ENCODE measurements at places on chromosomes 11 and 22.

GRCh38 chr11:8386134-8386864 lies 122.6 kb upstream of the LMO1 start:
- no peak for DNase-seq

DNA sequence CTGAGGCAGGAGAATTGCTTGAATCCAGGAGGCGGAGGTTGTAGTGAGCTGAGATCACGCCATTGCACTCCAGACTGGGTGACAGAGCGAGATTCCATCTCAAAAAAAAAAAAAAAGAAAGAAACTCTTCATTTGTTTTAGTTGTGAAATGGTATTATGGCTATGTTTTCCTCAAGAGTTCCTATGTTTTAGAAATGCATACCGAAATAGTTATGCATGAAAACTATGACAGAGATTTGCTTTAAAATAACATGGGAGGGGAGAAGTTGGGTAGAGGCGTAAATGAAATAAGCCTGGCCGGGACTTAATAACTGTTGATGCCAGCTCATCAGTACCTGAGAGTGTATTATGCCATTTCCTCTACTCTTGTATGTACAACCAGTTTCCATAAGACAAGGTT lies 48.3 kb downstream of the FEZ1 start:
- DNase-seq, result no peak

GRCh38 chr11:94676814-94677213 lies 91.3 kb upstream of the AMOTL1 start:
- no peak for DNase-seq

GRCh38 chr11:11036848-11037732 lies 179.2 kb upstream of the ZBED5 start:
- DNase-seq, result peak; percentile 11

- DNase-seq, result no peak
These were observed 53.1 kb upstream of the GRK2 start for GRCh38 chr11:67213178-67213621.

GRCh38 chr22:27100789-27101188 lies 443.4 kb downstream of the MIAT start:
- no peak for DNase-seq

- DNase-seq, result no peak
These were observed 618.9 kb downstream of the BRD1 start for GRCh38 chr22:49208768-49209252.

- no peak for DNase-seq
These were observed 455.3 kb downstream of the SOX6 start for GRCh38 chr11:15901054-15901453.

DNA sequence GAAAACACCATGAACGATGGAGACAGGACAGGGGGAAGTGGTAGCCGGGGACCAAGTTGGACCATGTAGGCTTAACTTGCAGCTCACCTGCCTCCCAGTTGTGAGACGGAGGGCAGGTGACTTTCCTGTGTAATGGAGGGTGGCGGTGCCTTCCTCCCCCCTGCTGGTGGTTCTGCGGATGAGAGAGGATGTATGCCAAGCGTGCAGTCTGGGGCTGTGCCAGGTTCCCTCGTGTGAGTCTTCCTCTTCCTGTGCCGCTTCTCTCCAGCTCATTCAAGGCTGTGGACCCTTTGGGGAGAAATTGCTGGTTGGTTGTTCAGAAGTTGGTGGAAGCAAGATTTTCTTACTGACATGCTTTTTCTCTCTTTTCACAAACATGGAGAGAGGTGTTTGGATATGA lies 35.1 kb downstream of the MPPED1 start:
- DNase-seq, result no peak

DNA sequence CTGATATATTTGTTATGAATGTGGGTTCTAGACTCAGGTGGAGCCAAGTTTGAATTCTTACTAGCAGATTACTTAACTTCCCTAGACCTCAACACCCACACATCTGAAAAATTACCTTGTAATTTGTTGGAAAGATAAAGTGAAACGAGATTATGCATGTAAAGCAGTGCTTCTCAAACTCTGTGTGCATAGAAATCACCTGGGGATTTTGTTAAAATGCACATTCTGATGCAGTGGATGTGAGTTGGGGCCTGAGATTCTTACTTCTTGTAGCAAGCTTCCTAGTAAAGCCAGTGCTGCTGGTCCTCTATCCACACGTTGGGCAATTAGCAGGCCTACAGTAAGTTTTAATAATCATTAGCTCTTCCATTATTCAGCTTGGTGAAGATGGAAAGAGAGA lies 15.1 kb upstream of the CEP295 start:
- no peak for DNase-seq

DNA sequence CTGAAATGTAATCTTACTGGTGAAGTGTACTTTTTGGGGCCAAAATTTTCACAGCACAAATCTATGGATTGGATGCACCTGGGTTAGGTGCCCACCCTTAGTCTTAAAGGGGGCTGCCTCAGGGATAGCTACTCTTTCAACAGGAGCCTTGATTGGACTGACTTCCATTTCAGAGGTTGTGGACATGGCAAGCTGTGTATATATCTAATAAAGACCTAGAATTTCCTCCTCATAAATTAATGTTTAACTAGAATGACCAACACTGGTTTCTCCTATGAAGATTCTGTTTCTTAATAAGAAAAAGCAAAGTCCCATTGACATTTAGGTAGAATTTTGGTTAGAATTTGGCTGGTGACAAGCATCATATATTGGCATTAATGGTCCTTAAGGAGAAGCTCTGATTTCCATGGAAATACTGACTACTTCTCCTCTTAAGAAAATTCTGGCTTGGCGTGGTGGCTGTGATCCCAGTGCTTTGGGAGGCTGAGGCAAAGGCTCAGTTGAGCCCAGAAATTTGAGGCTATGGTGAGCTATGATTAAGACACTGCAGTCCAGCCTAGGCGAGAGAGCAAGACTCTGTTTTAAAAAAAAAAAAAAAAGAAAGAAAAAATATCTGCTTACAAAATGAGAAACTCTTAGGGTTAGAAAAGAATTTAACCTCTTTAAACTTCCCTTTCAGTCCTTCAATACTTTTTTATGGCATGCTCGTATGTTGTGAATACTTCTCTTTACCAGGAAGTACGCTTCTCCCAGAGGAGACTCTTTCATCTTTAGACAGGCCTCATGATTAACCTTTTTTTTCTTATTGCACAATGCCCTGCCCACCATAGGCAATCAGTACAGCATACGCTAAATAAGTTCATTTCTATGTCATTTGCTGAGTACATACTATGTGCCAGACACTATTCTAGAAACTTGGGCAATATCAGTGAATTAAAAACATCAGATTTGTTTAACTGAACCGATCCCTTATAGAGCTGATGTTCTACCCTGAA lies 77.2 kb downstream of the PRR5L start:
- no peak for DNase-seq

DNA sequence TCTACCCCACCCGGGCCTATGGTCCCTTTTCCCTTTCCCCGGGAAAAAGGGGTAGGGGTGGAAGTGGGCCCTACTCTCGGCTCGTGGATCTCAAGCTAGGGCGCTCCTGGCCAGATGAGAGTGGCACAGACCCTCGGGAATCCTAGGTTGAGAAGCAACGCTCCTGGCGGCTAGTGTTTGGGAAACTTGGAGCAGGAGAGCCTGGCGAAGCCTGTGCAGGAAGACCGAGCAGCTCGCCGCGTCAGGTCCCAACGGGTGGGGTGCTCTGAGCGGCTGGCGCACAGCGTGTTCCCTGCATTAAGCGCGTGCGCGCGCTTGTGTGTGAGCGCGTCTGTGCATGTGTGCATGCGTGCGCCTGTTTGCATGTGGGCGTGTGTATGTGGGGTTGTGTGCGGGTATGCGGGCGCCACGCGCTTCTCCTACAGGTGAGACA lies 7.1 kb upstream of the FLI1 start:
- DNase-seq, result no peak

DNA sequence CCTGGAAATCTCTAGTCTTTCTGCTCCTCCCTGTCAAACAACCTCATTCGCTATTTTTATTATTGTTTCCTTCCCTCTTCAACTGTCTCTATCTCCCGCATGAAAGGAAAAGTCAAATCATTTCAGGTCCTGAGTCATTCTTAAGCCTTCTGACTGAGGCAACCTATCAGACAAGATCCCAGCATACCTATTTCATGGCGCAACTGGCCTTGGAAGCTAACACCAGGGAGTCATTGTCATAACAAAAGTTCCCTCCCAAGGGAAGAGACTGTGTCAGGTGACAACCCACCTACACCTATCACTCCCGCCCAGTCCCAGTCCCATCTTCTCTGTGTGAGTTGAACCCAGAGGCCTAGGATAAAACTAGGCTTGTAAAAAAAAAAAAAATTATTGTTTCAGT lies 10.2 kb upstream of the ARHGAP42 start:
- no peak for DNase-seq

DNA sequence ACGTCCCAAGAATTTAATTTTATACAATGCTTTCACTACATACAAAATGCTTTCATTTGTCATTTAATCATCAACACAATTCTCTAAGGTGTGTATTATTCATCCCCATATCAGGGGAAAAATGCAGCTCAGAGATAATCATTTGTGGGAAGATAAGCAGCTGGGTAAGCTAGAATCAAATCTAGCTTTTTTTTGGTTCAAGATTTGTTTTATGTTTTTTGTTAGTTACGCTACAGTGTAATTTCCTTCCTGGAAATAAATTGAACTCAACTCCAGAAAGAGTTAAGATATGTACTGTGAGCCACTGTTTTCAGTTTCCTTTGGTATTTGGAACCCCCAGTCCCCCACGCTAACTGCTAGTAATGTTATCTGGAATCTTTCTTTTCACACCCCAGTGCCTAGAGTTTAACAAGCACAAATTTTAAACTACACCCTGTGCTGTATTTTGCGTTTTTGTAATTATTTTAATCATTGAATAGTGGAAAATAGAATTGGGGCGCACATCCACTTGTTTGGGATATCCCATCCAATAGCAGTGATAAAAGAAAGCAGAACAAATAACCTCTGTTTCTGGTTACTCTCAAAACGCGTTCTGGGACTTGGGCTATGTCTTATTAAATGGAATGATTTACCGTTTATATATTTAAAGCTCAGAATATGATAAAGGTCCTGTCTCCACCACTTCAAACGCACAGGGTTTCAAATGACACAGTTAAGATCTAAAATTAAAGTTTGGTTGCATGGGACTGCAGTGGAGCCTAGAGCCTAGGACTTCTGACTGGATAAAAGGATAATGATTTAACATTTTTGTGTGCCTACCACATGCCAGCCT lies 2.1 kb upstream of the HSPA8 start:
- no peak for DNase-seq

DNA sequence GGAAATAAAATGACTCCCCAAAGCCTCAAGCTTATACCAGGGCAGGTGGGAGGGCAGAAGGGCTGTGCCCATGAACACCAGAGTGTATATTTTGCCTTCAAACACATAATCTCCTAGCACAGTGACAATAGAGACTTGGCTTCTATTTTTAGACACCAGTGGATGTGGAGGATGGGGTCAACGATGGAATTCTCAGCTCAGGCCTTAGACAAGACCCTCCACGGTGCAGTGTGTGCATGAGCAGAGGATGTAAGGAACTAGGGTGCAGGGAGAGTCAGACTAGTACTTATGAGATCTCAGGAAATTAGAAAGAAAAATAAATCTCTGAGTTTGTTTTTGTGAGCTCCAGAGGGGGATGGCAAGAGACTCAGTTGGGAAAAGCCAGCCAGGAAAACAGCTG lies 113.6 kb upstream of the CADM1 start:
- DNase-seq, result no peak

DNA sequence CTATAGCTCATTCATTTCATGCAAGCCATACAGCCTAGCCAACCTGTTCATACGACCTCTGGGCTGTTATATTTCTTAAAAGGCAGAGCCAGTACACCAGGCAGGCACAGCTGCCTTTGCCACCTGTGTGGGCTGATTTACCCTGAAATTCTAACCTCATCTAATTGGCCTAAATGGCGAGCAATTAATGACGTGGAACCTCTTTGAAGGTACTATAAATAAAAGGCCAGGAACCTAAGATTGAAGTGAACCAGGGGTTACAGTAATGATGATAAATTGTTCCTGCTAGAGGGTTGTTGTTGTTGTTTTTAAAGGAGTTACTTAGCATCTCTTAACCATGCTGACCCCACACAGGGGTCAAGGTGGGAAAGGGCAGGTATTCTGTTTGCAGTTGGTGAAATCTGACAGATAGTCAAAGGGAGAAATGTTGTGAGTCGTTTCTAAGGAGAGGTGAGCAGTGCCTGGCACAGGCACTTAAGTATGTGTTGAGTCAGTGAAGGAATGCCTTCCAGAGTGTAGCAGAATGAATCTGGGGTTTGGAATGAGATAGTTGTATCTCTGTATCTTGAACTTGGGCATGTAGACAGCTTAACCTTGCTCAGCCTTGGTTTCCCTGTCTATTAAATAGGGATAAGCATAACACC lies 213.5 kb upstream of the NAV2 start:
- DNase-seq, result no peak

GRCh38 chr22:22941831-22942510 lies 54.4 kb downstream of the IGLL5 start:
- DNase-seq, result no peak

GRCh38 chr11:133285359-133285758 lies 246.9 kb downstream of the OPCML start:
- no peak for DNase-seq

DNA sequence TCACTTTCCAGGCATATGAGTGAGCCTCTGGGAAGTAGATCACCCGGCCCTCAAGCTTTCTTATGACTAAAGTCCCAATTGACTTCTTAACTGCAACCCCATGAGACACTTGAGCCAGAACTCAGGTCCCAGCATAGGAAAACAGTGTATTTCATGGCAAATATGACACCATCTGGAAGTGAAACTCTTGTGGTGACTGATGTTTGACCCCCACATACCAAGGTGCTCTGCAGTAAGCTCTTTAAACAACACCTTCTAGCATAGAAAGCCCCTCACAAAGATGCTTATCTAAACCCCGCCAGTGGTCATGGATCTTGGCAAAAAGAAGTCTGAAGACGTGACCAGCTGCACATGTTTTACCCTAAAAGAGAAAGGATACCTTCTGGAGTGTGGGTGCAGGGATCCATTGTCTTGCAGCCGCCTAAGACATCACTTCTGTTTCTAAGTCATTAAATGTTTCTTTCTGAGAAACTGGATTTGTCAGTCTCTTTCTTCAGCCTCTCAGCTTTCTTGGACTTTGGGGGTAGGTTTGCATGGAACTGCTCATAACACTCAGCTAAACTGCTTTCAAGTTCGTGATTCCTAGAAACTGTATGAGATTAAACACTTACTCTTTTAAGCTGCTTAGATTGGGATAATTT lies 7.4 kb upstream of the PELI3 start:
- no peak for DNase-seq

- DNase-seq, result no peak
These were observed 62.2 kb downstream of the FAM181B start for GRCh38 chr11:82671451-82671850.

DNA sequence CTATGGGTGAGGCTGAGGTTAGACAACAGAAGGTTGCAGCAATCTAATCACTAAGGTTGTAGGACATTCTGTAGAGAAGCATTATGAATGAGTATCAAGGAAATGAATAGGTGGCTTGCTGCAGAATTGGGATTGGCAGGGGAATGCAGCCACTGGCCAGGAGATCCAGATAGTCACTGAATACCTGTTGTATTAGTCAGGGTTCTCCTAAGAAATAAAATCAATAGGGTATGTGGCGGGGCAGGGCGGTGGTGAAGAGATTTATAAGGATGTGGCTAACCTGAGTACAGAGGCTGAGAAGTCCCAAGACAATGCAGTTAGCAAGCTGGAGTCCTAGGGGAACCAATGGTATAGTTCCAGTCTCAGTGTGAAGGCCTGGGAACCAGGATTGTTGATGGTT lies 163.0 kb downstream of the SPON1 start:
- no peak for DNase-seq

- peak; percentile 9 for DNase-seq
These were observed 3.5 kb upstream of the KRTAP5-6 start for GRCh38 chr11:1693327-1694063.

- DNase-seq, result no peak
These were observed 45.2 kb upstream of the RASSF10 start for GRCh38 chr11:12963792-12964536.

- DNase-seq, result no peak
These were observed 11.4 kb downstream of the BCL9L start for GRCh38 chr11:118914178-118914918.
